ENCODE measurements at places on chromosomes 12 and 14.

- no peak for DNase-seq
Measured at GRCh38 chr14:105647784-105648608, 121.6 kb downstream of the TMEM121 start.

GRCh38 chr12:69657376-69658137 lies 41.5 kb downstream of the BEST3 start:
- no peak for DNase-seq

DNA sequence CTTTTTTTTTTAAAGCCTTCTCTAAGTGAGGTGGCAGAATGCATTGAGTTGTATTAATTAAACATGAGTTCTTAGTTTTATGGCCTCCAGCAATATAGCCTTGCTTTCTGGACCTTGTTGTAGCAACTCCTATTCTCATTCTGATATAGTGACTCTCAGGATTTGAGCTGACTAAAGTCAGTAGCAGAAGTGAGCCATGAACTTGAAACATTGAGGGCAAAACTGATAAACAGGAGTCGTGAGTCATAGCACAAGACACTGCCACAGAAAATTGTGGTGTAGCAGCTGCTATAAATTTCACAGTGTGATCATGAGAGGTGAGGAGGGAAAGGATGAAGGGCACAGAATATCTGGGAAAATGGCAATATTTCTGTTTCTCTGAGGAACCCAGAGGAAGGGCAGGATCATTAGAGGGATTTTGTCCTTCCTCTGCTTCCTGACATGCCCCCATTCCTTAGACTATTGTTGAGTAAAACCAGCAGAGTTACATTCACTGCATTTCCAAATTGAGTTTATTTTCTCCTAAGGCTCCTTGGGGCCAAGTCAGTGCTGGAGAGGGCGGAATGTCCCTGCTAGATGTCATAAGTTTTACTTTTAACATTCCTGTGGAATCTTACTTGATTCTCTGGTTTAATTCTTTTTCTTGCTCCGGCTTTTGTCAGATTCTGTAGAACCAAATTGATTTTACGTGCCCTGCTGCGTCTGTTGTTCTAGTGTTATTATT lies 7.5 kb downstream of the KLRG1 start:
- DNase-seq: no peak

GRCh38 chr12:102478405-102479098 lies 1.8 kb downstream of the IGF1 start:
- no peak for DNase-seq

DNA sequence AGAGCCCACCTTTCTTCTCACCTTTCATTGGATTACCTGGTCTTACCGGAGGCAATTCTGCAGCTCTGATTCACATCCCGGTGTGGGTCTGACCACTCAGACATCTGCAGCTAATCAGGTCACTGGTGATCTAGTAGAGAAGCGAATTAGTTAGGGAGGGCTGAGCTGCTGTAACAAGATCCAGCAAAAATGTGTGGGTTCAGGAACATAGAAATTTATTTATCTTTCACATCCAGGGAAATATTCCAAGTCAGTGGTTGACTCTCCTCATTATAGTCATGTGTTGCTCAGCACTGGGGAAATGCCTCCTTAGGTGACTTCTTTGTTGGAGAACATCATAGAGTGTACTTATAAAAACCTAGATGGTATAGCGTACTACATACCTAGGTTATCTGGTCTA lies 218.7 kb upstream of the PELI2 start:
- no peak for DNase-seq

- DNase-seq: no peak
Measured at GRCh38 chr12:1272142-1272541, 281.1 kb downstream of the ERC1 start.

- no peak for DNase-seq
Measured at GRCh38 chr14:56543436-56543835, 36.2 kb upstream of the TMEM260 start.

All from activated T-helper 1 cell treated with Interleukin-2 at 50 U/mL for 16 hours (primary cell).